ENCODE measurements at places on chromosomes 6 and 20. TPM values are rescaled to one million over a fixed set of nuclear protein-coding genes. Genes with fewer than 3 reads are reported as not detected.

DNA sequence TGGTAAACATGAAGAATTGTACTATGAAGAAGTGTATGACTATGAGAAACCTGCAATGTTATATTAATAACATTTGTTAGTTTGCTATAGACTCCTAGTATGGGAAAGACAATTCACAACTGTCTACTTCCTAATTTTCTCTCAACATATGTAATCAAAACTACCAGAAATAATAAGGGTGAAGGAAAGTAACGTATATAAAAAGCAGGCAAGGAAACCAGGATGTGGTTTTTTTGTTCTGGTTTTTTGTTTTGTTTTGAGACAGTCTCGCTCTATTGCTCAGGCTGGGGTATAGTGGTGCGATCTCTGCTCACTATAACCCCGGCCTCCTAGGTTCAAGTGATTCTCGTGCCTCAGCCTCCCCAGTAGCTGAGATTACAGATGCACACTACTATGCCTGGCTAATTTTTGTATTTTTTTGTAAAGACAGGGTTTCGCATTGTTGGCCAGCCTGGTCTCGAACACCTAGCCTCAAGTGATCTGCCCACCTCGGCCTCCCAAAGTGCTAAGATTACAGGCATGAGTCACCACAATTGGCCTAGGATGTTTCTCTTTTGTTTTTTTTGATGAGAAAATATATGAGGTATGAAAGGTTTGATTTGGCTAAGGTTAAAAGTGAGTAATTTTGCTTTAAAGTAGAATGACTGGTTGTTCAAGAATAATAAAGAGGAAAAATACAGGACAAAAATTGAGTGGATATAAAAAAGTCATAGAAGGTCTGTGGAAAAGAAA lies 83.1 kb downstream of the PTCHD4 start:
- DNase-seq = no peak

DNA sequence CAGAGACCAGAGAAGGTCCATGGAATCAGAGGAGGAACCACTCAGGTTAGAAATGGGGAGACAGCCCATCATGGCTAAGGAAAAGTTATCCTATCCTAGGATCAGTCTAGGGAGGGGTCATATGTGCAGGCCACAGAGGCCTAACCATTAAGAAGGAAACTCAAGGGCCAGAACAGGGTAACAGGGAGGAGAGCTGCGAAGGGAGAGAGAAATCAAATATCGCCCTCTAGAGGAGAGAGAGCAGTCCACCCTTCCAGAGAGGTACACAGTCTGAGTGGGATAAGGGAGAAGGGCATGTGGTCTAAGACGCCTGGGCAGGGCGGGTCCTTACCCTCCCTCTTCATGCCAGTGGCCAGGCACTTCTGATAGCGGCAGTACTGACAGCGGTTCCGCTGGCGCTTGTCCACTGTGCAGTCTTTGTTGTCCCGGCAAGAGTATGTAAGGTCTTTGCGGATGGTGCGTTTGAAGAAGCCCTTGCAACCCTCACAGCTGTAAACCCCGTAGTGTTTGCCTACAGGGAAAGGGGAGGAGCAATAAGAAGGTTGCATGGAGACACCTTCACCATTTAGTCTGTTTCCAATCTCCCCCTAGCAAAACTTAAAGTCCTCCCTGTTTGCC lies 2.9 kb downstream of the RXRB start:
- peak; percentile 80 for DNase-seq

GRCh38 chr6:126957721-126958120 lies 160.8 kb upstream of the RSPO3 start:
- no peak for DNase-seq

DNA sequence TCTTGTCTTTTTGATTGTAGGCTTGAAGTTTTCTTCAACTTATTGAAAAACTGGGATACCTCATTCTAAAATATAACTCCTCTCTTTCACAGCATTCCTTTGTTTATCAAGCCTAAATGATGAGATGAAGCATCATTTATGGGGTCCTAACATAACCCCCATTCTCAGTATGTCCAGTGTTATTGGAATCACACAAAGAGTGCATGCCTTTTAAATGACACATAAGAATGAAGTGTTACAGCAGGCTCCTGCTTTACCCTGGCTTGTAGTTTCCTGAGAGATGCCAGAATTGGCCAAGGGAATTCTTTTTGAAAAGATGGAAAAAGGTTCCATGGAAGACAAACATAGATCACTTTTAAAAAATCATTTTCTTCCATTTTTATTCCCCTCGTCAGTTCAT lies 502.4 kb downstream of the BCKDHB start:
- DNase-seq = no peak

The MCM3 gene
- 164 TPM for polyA plus RNA-seq
